Erythroblast (primary cell): ENCODE measurements at places on chromosomes 5 and 9.

- peak; percentile 26 for DNase-seq
These were observed 499 bp upstream of the TMEM232 start for GRCh38 chr5:110727025-110727314.

DNA sequence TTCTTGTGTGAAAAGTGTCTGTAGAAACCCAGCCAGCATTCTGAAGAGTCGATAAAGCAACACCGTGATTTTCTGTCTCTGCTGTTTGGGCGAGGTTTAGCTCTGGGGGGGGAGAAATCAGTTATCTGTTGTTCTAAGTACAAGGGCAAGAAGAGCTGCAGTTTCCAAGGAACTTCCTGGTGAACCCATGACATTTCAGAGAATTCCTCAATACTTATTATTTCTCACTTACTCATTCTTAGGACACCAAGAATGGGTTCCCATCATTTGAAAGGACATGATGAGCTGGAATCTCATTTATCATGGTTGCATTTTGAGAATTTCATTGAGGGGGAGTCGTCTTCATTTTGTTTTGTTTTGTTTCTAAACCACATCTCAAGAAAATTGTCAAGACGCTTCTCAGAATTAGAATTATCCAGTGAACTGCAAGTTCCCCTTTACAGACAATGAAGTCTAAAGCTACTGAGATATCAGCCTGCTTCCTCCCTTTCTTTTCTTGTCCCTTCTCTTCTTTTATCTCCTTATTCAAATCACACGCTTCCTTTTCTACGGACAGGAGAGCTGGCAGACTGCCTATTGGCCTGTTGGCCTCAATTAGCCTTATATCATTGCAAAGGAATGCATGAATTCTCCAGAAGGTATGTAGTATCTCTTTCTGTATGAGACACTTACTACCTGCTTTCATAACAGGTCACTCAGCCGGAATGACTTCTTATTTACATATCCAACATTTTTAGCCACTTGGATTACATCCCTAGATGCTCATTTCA, 53.7 kb downstream of the ZNF462 start:
- DNase-seq: no peak

GRCh38 chr5:132526974-132527564, 16.3 kb downstream of the IL5 start:
- peak; percentile 80 for DNase-seq

DNA sequence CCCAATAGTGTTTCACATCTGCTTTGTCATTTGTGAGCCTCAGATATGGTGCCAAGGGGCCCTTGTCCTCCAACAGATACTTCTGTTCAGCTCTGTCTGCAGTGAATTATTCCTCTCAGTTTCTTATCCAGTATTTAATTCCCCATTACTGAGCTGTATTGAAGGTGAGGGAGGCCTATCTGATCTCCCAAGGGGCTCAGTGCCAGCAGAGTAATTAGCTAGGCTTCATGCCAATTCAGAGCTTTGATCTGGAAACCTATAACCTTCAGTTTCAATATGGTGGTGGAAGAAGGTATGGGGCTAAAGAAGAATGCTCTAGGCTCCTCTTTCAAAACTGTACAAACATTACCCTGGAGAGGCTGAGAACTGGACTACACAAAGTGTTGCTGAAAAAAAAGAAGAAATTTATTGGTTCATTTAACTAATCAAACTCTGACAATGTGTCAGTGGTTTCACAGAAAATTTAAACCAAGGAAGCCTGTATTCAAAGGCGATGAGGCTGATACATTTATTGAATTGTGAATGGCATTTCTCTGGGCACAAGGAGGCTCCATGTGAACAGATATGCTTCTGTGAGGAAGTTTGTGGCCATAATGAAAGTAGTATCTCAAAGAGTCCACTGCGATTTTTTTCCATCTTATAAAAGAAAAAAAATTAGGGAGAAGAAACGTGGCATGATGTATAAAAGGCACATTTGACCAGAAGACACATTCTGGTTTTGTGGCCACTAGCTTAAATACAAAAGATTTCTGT, 397.8 kb downstream of the TLE4 start:
- DNase-seq: no peak

DNA sequence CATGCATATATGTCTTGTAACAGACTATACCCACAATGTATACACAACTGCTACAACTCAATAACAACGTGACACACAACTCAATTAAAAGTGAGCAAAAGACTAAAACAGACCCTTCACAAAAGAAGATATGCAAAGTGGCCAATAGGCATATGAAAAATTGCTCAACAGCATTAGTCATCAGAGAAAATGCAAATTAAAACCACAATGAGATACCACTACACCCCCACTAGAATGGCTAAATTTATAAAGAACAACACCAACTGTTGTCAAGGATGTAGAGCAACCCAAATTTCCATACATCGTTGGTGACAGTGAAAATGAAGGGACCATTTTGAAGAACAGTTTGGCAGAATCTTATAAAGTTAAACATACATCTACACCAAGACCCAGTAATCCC, 38.9 kb downstream of the GABRB2 start:
- DNase-seq: no peak

DNA sequence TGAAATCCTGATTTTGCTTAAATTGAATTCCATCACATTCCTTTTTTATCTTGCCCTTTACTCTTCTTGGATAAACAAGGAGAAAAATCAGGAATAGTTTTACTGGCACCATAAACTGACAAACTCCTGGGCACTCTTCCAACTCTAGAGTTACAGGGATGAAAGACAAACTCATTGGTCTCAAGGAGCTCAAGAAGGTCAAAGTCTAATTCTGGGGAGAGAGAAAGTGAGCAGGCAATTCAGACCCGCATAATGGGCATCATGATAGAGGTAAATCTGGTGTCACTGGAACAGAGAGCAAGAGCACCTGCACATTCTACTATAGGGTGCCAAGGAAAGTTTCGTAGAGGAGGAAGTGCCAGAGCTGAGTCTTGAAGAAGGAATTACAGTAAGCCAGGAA, 64.8 kb downstream of the GRIN3A start:
- DNase-seq: no peak

- DNase-seq: peak; percentile 43
These were observed 489.1 kb downstream of the KCTD16 start for GRCh38 chr5:144659634-144660227.

DNA sequence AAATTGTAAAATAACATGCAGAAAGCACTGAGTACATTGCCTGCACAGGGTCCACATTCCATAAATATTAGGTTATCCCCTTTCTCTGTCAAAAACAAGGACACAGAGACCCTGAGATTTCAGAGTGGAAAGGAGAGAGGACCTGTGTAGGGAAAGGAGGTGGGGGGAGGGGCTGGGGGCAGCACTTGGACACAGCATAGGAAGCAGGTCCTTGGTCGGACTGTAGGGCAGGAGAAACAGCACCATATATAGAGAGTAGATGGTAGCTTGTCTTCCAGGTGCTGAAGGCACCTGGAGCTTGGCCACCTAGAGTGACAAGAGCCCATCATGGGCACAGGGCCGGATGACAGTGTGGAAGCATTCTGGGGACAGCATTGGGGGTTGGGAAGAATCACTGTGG, 2.4 kb downstream of the TPM2 start:
- no peak for DNase-seq
